ENCODE measurements at places on chromosomes 12 and 14.

GRCh38 chr14:39731912-39732311 lies 299.7 kb upstream of the FBXO33 start:
- DNase-seq, result no peak

GRCh38 chr14:106044949-106045596 lies 518.7 kb downstream of the TMEM121 start:
- DNase-seq, result peak; percentile 9

- DNase-seq, result no peak
Observed at GRCh38 chr12:129002427-129002826, 149.1 kb downstream of the GLT1D1 start.

- peak; percentile 30 for DNase-seq
Observed at GRCh38 chr14:68977718-68978171, 1.4 kb downstream of the ACTN1 start.

DNA sequence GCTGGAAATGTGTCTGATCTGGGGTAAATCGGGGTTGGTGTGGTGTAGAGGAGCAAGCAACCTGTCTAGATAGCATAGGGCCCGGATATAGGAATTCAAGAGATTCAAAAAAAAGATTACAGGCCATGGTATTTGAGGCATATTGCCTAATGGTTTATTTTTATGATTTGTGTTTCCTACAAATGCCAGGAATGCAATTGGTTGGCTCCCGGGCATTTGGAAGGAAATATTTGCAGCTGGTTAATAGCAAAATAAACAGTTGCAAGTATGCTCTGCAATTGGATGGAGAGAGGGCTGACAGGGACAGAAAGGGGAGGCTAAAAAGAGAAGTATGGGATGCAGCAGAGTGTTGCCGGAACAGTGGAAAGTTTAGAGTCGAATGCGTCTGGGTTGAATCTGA lies 315.6 kb upstream of the ATP2B1 start:
- no peak for DNase-seq

DNA sequence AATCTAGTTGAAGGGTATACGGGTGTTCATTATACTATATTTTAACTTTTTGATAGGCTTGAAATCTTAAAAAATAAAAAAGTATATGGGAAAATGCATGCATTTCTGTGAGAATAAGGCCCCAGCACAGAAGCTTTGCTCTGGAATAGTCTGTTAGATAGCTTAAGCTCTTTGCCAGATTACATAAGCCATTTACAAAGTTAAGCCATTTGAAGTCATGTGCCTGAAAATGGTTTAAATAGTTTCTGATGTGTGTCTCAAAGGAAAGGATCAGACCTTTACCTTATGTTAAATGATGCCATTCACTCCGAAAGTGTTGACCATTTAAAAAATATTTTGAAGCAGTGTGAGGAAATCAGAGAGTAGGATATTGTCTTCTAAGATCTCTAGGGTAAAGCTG lies 51.3 kb downstream of the WASHC4 start:
- no peak for DNase-seq

DNA sequence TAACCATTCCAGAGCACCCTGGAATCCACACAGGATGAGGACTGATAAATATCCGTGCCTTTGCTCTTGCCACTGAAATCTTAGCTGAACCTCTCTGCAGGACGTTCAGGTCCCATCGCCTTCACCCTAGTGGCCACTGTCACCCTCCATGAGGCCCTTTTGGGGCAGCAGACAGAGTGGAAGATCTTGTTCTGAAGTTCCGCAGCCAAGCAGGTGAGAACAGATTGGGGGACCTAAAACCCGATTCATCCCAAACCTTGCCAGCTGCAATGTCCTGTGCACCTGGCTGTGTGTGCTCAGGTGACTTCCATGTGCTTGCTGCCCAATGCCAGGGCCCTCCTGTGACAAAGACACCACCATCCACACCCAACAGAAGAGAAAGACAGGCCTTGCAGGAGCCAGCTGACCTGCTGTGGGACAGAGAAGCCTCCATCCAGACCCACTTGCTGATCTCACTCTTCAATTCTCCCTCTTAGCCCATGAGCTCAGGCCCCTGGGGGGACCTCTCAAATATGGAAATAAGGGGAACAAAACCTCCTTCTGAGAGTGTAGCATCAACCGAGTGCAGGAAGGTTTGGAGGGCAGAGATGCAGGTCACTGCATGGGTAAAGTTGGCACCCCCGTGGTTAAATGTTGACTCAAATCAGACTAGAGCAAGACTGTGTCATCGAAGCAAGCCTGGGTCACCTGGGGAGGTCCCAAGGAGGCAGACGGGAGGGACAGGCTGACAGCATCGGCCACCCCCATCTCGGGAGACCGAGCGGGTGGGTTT lies 308.7 kb upstream of the DIO3 start:
- DNase-seq, result no peak

GRCh38 chr14:100786131-100786530 lies 39.8 kb upstream of the MEG3 start:
- no peak for DNase-seq

GRCh38 chr12:71558445-71558844 lies 105.2 kb downstream of the ZFC3H1 start:
- DNase-seq, result no peak

Data from HEK293T (cell line).